Left lobe of liver (tissue), 2 donors: ENCODE measurements at places on chromosomes 6 and 20. TPM values are rescaled to one million over a fixed set of nuclear protein-coding genes. Genes with fewer than 3 reads are reported as not detected.

GRCh38 chr6:73152556-73152955 is 72.7 kb downstream of the KHDC1L start:
- DNase-seq: no peak

EFCAB8 gene
- total RNA-seq: 0.15 TPM

ANGPT4 gene
- 0.05 TPM for total RNA-seq

DNA sequence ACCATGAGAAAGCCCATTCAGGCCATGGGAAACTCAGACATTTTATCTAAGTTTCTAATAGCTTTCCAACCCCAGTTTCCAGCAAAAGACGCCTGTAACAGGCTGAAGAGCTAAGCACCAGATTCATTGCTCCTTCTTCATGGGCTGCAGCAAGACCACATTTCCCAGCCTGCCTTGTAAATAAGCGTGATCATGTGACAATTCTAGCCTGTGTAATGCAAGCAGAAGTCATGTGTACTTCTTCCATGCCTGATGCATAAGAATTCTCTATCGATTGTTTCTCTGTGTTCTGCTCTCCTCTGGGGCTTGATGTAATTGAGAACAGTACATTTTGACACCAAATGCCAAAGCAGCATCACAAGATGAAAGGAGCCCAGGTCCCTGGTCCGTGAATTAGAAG is 6.8 kb downstream of the PCSK2 start:
- no peak for DNase-seq

DCDC2 gene
- 1.4 TPM for total RNA-seq

MEI4 gene
- total RNA-seq: 0.10 TPM

BNIP5 gene
- not detected for total RNA-seq

GRCh38 chr20:20491110-20491783 is 123.3 kb downstream of the INSM1 start:
- no peak for DNase-seq

DNA sequence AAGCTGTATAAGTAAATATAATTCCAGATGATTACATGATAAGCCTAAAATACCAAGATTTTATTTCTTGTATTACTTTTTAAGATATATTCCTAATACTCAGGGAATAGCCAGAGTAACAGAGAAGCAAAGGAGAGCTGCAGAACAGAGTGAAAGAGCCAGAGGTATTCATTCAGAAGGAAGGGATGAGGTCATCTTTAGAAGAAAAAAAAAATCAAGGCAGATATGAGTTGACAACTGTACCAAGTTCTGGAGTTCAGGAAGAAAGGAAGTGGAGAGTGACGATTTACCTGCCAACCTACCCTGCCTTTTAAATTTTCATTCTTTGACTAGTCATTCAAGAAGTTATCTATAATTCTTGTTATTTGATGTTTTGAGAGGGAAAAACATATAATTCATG is 28.8 kb upstream of the NHSL1 start:
- DNase-seq: no peak

L3MBTL3 gene
- total RNA-seq: 5.5 TPM

DNAH8 gene
- total RNA-seq: 0.03 TPM

DNA sequence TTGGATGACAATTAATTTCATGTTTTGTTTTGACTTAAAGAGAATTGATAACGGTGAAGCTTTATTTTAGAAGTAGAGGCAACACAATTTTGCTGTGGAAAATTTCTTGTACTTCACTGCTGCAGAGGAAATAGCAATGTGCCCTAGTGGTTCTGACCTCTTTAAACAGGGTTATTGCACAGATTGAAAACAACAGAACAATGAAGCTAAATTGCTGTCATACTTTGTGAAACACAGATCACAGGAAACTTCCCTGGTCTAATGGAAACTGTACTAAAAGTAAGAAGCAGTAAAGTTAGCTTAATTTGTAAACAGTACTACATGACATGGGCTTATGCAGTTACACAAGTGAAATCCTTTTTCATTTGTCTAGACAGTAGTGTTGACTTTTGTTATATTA is 31.3 kb downstream of the OR2A4 start:
- no peak for DNase-seq

- no peak for DNase-seq
Observed at GRCh38 chr20:46157625-46158024, 39.5 kb downstream of the CD40 start.

GRCh38 chr6:67811239-67812037 is 823.6 kb upstream of the ADGRB3 start:
- DNase-seq: no peak

BPIFB2 gene
- total RNA-seq: 0.18 TPM

DNA sequence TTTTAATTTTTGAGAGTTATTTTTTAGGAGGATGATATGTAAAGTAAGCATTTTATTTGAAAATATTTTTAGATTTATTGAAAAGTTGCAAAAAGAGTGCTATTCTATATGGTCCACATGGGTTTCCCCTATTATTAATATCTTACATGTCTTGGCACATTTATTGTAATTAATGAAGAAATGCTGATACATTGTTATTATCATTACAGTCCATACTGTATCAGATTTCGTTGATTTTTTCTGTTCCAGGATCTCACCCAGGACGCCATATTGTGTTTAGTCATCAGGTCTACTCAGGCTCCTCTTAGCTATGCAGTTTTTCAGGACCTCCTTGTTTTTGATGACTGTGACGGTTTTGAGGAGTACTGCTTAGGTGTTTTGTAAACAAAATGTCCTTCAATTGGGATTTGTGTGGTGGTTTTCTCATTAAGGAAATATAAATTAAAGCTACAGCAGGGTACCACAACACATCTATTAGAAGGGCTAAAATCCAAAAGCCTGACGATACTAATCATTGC is 281.0 kb downstream of the SAMD5 start:
- DNase-seq: no peak

MTFR2 gene
- not detected for total RNA-seq

- DNase-seq: no peak
Observed at GRCh38 chr6:168292826-168293225, 26.8 kb downstream of the DACT2 start.

MANEA gene
- 23.9 TPM for total RNA-seq

GRCh38 chr6:3336859-3337515 is 78.2 kb downstream of the PSMG4 start:
- DNase-seq: no peak

ACTL10 gene
- 0.20 TPM for total RNA-seq

C6orf15 gene
- not detected for total RNA-seq

- DNase-seq: no peak
Observed at GRCh38 chr6:79650950-79651349, 19.8 kb downstream of the SH3BGRL2 start.

GRCh38 chr20:12815231-12815768 is 193.5 kb upstream of the SPTLC3 start:
- DNase-seq: no peak

GRCh38 chr6:83884523-83884922 is 25.0 kb downstream of the CYB5R4 start:
- DNase-seq: no peak

- peak; percentile 52 for DNase-seq
Observed at GRCh38 chr20:11686820-11687543, 230.7 kb upstream of the BTBD3 start.

C20orf204 gene
- total RNA-seq: 0.68 TPM

GRCh38 chr6:142395768-142396231 is 94.0 kb downstream of the ADGRG6 start:
- DNase-seq: no peak

ZC2HC1B gene
- not detected for total RNA-seq

DNA sequence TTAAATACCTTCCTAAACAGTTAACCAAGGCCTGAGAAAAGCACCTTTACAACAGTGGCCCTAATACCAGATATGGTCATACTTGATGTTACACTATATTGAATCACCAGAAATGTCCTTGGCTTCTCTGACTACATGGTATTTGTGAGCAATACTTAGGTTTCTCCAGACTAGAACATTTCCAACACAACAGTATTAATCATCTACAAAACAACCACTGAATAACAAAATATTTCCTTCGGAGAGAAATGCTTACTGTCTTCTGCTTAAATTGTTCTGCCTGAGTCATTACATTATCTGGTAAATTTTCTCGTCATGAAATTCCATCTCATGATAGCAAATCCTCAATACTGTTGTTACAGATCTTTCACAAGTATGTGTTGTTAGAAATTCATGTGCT is 252.9 kb upstream of the RUNX2 start:
- no peak for DNase-seq

DNA sequence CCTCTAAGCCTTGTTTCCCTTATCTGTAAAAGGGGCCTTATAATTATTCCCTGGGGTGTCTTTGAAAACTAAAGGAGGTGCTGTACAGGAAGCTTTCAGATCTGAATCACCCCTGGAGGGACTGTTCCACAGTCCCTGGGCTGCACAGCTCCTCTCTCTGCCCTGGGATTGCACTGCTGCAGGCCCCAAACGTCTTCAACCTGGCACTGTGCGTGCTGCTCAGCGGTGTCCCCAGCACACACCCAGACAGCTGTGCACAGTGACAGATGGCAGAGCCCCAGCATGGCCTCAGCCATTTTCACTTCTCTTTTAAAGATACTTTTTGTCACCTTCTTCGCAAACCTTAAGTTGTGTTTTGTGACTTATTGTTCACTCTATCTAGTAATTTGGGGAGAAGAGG is 50.7 kb upstream of the INSM1 start:
- no peak for DNase-seq

DNA sequence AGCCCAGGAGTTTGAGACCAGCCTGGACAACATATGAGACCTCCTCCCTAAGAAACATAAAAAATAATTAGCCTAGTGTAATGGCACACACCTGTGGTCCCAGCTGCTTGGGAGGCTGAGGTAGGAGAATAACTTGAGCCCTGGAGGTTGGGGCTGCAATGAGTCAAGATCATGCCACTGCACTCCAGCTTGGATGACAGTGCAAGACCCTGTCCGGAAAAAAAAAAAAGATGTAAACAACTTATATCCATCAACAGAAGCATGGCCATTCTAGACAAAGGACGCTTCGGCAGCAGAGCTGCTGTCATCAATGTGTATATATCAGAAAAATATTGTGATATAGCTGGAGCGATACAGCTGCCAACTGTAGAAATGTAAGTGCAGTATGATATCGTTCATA is 59.6 kb upstream of the ARID1B start:
- DNase-seq: no peak

DNA sequence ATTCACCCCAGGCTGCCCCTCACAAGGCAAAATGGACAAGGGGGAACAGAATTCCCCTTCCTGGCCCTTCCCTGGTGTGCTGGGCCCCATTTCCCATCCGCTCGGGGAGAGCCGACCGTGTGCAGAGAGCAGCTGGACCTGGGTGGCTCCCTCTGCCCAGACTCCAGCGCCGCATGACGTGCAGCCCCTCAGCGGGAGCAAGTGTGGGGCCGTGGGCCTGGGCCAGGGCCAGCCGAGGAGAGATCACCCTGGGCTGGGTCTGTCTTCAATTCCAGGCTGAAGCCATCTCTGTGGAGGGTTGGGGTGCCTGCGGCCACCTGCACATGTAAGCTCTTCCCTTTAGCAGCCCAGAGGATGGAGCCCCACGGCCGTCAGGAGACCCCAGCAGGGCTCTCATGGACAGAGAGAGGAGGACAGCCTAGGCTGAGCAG is 241.8 kb downstream of the TTLL2 start:
- DNase-seq: no peak

- DNase-seq: no peak
Observed at GRCh38 chr6:137698636-137699030, 168.4 kb upstream of the TNFAIP3 start.

- no peak for DNase-seq
Observed at GRCh38 chr20:11755071-11755841, 162.4 kb upstream of the BTBD3 start.

CRISP2 gene
- total RNA-seq: not detected

- DNase-seq: no peak
Observed at GRCh38 chr6:33745548-33745947, 1.2 kb downstream of the IP6K3 start.

SNAI1 gene
- total RNA-seq: 0.75 TPM

DNA sequence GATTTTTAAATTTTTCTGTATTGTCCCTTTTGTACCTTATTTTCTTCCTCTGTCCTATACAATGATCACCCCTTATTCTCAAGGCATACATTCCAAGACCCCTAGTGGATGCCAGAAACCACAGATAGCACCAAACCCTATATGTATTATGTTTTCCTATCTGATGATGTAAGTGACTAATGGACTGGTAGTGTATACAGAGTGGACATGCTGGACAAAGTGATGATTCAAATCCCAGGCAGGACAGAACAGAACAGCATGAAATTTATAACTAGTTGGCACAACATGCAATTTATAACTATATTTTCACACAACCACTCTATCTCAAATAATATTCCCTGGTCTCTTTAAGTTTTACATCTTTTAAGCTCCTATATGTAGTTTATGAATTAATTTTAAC is 205.6 kb upstream of the FLRT3 start:
- DNase-seq: no peak

DNA sequence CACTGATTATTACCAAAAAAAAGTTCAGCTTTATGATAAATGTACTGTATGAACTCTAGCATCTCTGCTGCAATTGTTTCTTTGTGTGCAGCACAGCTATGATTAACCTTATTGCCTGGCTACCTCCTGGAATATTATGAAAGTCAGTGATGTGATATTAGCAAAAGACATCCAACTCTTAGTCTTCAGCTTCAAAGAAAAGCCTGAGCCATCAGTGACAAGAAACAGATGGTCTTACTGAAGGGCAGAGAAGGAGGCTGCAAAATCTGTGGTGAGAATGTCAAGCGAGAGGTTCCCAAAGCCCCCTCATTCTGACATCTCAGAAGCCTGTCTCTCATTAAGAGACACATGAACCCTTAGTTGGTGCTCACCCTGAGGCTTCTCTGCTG is 89.4 kb upstream of the TNFAIP3 start:
- no peak for DNase-seq

WFDC12 gene
- not detected for total RNA-seq

DNA sequence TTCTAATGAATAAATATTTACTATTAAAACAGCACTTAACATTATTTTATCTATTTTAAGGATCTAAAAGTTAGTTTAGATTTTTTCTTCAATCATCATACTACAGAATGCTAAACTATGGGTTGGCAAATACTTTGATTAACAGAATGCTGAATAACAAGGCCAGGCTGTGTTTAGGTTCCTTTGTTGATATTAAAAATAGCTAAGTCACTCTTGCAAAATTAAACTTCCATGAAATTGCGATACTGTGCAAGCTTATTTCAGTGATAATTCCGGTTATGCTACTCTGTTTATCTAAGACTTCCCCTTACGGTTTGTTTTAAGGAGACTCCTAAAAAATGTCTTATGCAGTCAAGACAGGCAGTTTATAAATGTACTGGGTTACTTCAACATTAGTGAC is 2.8 kb downstream of the RNF24 start:
- no peak for DNase-seq
